Stimulated activated CD4-positive, alpha-beta T cell treated with anti-CD3 and anti-CD28 coated beads, TNF-alpha, amount 100 ng/mL, for 24 hours (primary cell): ENCODE measurements at places on chromosomes 2 and 18.

DNA sequence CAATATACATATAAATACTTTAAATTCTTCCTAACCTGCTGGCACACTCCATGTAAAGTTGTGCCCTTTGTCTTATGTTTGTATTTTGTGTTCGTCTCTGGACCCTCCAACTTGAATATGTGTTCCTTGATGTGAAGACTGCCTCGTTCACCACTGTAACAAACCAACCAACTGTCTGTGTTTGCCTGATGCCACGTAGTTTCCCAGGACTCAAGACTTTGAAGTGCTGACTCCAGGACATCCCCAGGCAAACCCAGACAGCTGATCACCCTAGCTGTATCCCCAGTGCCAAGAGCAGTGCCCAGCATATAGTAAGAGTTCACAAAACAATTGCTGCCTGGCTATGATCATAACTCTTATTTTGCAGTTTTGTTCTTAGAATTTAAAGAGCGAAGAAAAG, 15.5 kb upstream of the CD226 start:
- no peak for DNase-seq

- DNase-seq, result no peak
Observed at GRCh38 chr2:105403783-105404698, 5.2 kb upstream of the FHL2 start.

GRCh38 chr2:126614524-126615227, 41.3 kb upstream of the GYPC start:
- DNase-seq, result no peak

DNA sequence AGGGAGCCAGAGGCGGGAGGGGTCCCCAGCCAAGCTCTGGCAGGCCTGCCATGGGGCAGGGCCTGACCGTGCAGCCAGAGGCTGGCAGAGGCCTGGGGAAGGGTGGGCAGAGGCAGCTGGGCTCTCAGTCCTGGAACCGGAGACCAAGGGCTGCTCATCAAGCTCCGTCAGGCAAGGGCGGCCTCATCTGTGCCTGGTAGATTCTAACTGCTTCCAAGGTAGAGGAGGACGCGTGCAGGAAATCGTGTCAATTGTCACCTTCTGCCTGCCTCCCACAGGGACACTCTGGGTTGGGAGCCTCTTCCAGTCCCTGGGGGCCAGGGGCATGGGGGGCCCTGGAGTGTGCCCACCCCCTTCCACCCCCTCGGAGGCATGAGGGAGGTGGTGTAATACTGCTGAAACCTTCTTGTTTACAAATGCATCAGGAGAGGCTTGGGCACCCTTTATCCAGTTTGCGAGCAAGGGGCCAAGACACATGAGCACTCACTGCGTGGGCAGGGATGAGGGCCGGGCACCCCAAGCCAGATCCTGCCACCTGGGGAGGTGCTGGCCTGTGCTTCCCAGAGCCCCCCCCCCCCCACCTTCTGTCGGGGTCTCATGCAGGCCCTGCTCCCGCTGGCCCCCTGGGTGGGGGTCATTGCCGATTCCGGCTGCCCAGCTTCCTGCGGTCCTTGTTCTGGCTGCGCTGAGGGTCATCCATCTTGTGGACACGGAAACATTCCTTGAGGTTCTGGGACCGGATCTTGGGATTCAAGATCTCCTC, 9.0 kb downstream of the SNORC start:
- DNase-seq, result no peak

DNA sequence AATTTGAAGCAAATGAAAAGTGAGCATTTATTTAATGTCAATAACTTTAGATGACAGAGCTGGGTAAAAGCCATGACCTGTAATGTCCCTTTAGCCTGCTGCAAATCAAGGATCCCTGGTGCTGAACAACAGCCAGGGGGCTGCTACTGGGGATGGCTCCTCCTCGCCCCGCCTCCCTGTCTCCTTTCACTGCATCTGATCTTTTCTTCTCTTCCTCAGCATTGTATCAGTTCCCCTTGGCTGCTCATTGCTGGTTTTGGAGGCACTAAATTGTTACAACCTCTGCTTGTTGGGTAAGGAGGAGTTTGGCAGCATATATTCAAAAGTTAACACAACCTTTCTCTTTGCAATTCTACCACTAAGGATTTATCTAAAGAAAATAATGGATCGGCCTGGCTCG, 236.3 kb upstream of the ID2 start:
- DNase-seq, result no peak

DNA sequence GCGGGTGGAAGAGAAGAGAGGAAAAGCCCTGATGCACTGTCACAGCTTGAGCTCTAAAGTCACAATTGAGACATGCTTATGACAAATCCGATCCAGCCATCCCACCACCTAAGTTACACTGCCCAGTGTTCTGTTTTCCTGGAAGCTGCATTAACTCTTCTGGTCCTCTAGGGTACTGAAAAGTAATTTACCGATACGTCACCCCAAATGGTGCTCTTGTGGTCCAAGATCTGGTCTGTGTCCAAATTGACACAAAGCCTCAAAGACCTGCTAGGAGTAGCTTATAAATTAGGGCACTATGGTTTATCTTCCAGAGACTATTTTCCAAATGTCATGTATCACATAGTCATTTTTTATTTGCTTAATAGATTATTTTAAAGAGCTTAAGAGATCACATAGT, 186.7 kb upstream of the ETAA1 start:
- DNase-seq, result no peak

- DNase-seq, result no peak
Observed at GRCh38 chr2:65349863-65350262, 82.5 kb downstream of the SPRED2 start.

GRCh38 chr18:62881509-62882016, 166.2 kb downstream of the PHLPP1 start:
- no peak for DNase-seq

- no peak for DNase-seq
Observed at GRCh38 chr2:113117541-113118262, 9.7 kb upstream of the IL1RN start.

DNA sequence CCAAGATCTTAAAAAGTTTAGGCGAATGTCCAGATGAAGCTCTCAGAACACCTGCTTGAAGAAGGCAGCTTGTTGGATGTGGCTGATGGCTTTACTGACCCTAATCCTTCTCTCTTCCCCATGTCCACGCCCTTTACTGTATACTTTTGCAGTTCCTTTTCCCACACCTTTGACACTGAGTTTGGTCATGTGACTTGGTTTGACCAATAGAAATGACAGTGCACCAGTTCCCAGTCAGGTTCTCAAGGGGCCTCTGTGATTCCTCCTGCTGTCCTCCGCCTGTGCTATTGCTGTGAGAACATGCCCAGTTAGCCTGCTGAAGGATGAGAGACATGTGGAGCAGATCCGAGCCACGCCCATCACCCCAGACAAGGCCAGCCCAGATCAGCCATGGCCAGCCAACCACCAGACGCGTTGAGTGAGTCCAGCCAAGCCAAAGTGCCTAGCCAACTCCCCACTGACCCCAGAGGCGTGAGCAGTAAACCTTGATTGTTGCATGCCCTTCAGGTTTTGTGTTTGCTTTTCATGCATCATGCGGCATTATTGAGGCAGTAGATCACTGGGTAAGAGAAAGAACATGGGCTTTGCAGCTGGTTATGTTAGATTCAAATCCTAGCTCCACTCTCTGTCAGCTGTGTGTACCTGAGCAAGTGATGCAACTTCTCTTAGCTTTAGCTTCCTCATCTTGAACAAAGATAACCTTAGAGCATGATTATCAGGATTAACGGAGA, 258.0 kb upstream of the SIX2 start:
- no peak for DNase-seq

- DNase-seq, result no peak
Observed at GRCh38 chr2:229669841-229670240, 44.5 kb downstream of the DNER start.

- no peak for DNase-seq
Observed at GRCh38 chr2:12091201-12091806, 344.9 kb downstream of the LPIN1 start.

- DNase-seq, result no peak
Observed at GRCh38 chr2:158644139-158644538, 151.0 kb upstream of the DAPL1 start.

DNA sequence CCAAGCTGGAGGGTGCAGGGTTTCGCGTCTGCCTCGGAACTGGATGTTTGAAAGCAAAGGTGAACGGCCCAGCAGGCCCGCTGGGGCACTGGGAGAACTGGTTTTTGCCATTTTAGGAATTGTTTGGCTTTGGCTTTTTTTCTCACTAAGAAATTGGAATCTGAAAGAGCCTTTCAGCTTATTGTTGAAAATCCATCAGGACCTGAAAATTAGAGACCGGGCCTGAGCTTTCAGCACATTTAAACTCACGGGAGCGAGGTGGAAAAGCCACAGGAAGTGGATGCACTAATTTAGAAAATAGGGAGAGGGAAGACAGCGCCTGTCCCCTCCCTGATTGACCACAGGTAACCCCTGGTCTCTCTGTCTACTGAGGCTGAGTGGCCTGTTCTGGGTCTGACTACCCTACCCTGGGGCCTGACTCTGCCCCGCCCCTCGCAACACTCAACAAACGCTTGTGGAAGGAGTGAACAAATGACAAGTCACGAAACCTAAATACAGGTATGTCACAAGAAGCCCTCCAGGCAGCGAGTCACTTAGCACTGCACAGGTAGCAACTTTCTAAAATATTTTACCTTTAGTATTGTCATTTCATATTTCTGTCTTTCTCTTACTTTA, 100.3 kb upstream of the MBOAT2 start:
- no peak for DNase-seq

GRCh38 chr2:31334311-31335026, 80.1 kb downstream of the XDH start:
- DNase-seq, result no peak

DNA sequence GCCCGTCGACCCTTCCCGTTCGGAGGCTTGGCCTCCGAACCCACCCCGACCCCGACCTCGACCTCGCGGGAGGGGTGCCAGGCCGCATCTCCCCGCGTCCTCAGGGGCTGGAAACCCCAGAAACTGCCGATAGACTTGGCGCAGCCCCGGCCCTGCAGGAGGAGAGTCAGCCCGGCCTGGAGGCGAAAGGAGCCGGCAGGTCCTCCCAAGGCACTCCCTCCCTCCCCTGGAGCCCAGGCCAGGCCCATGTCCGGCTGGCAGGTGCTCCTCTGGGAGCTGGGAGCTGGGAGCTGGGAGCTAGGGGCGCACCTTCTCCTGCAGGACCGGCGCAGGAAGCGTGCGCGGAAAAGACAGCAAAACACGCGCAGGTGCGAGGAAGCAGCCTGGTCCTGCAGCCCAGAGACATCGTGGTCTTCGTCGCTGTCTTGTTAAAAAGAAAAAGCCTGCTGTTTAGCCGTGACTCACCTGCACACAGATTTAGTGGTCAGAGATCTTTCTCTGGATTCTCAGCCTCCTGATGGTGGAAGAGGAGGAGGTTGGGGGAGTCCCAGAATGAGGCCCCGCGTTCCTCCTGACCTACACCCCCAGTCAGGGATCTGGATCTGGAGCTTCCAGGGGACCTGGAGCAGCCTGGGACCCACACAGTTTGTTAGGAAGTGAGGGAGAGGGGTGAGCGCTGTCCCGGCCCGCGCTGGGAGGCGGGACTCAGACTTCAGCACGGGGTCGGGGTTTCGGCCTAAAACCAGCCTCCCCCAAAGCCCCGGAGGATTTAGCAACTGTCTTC, 660 bp upstream of the MBP start:
- no peak for DNase-seq

DNA sequence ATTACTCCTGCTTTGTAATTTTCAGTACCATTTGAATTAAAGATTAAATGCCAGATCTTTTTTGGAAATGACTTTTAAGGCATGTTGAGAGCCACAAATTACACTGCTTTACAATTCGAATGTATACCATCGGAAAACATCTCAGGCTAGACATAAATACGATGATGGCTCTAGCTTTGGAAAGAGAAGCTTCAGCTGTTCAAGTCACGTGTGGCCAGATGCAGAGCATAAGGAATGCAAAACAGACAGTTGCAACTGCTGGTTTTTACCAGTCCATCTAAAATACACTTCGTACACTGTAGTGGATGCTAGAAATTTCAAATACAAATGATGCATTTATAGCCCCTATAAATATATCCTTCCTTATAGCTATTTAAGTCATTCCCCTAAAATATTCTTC, 8.0 kb downstream of the ZNF516 start:
- DNase-seq, result no peak

- DNase-seq, result no peak
Observed at GRCh38 chr2:112880696-112881095, 30.3 kb upstream of the IL37 start.

GRCh38 chr2:161955211-161955610, 118.8 kb downstream of the DPP4 start:
- DNase-seq, result no peak

DNA sequence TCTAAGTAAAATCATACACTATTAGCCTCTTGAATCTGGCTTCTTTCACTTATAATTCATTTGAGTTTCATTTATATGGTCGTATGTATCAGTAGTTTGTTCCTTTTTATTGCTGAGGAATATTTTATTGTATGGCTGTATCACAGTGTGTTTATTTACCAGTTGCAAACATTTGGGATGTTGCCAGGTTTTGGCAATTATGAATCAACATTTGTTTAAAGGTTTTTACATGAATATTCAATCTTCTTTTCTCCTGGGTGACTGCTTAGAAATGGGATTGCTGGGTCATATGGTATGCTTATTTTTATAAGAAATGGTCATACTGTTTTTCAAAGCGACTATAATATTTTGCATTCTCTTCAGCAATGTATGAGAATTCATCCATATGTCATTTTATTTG, 107.9 kb downstream of the PMAIP1 start:
- DNase-seq, result no peak

- no peak for DNase-seq
Observed at GRCh38 chr2:161578998-161579397, 45.2 kb upstream of the SLC4A10 start.

GRCh38 chr18:2549462-2549861, 21.8 kb downstream of the METTL4 start:
- no peak for DNase-seq

DNA sequence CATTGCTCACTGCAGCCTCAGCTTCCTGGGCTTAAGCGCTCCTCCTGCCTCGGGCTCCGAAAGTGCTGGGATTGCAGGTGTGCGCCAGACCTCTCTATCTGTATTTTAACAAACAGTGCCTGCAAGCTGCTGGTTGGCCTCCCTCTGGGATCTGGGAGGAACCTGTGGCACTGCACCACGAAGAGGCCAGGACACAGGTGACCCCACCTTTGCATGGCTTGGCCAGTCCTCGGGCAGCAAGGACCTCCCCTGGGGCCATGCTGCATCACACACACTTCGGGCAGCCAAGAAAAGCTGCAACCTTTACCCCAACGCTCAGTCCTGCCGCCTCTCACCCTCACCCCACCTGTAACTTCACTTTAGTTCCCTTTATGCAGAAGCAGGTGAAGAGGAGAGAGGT, 70.0 kb downstream of the PXDN start:
- DNase-seq, result no peak

DNA sequence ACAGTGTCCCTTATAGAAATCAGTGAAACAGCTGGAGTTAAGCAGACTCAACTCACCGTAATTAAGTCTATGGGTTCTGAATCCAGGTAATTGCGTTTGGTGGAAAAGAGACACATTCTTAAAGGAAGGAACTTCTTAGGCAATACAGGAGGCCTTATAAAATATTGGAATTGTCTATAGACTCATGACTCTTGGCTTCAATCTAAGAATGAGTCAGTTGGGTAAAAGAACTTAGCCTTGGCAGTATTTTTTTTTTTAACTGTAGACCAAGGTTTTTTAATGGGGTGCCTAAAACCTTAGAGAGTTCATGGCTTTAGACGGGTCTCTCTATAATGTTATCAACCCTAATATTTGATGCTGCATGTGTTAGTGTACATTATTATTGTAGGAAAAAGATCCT, 47.6 kb downstream of the CCDC85A start:
- DNase-seq, result no peak
